ENCODE measurements at places on chromosomes 1 and 21. TPM values are rescaled to one million over a fixed set of nuclear protein-coding genes. Genes with fewer than 3 reads are reported as not detected.

DNA sequence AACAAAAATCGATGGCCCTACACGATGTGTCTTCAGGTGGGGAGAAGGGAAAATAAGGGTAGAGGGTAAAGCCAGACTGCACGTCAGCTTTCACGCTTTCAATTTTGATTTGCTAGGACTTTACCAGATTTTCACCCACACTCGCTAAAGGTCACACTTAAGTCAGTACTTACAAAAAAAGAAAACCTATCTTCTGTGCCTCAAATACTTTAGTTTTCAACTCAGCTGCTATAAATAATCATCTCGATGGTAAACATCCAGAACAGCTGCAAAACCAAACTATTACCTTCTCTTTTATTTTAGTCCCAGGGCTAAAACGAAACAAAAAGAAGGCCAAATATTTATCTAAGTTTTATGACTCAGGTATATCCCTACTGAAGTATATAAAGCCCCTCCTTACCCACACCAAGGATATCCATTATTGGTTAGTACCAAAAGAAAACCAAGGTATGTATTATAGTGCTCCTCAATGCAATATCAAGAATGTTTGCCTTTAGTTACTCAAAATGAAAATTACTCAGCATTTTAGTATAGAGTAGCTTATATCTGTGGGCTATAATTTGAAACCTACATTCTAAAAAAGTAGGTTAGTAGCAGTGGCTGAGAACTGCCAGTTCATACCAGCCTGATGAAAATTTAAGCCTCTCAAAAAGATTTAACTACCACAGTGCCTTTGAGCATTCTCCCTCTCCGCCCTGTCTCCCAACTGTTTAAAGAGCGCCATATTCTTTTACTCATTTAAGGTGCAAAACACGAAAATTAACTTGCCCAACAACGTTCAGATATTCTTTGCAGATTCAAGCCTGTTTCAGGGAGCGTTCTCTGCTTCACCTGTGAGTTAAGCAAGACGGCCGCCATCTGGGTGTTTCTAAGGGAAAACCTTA, 1.5 kb downstream of the CSDE1 start:
- DNase-seq = peak; percentile 12

GRCh38 chr1:192730198-192730597, 78.6 kb upstream of the RGS2 start:
- DNase-seq = no peak

- DNase-seq = no peak
Observed at GRCh38 chr1:240337781-240338180, 246.1 kb downstream of the FMN2 start.

DNA sequence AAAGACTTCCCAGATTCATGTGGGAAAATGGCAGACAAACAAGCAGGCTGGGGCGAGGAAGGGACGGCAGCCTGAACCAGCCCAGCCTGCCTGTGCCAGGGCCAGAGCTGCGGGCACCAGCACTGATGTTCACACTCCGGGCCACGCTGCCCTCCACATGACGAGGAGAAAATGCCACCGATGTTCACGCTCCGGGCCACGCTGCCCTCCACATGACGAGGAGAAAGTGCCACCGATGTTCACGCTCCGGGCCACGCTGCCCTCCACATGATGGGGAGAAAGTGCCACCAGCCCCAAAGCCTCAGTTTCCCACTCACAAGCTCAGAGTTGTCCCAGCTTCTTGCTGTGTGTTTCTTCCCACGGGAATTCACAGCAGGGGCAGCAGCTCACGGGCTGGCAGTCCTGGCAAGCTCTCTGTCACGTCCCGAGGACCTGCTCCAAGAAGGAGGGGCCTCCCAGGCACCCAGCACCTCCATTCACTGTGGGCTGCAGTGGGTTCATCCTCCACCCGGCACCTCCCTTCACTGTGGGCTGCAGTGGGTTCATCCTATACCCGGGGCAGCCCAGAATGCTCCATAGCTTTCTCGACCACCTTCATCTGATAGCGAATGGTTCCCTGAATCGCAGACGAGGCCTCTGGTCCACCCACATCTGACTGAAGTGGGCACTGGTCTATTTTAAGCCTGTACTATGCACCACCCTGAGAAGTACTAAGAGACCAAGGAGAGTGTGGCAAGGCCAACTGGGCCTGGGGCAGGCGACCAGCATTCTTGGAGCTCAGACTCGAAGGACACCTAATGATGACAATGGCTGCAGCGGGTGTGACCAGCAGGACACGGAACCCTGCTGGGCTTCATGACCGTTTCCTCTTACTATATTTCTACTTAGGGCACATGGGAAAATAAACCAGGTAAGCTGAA, 108.8 kb downstream of the NPHP4 start:
- no peak for DNase-seq

Gene ZYG11A
- total RNA-seq = under 0.01 TPM

GRCh38 chr21:39461419-39461818, 9.6 kb downstream of the SH3BGR start:
- peak; percentile 5 for DNase-seq

DNA sequence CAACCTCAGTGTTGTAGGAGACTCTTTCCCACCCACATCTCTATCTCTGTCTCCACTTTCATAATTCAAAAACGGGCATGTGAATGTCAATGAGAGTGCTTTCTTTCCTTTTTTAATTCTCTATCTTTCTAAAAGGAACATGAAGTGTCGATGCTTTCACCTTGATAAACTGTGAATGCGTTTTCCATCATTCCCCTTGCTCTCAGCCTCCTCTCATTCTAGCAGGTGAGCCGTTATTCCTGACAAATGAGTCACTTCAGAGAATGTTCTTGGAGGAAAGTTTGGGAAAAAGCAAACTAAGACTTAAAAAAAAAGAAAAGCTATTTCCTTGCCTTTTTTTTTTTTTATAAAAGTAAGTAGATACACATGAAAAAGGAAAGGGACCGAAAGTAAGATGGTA, 226.0 kb upstream of the C1orf87 start:
- no peak for DNase-seq

Data from lung microvascular endothelial cell (primary cell).